ENCODE measurements at places on chromosomes 12 and 14.

DNA sequence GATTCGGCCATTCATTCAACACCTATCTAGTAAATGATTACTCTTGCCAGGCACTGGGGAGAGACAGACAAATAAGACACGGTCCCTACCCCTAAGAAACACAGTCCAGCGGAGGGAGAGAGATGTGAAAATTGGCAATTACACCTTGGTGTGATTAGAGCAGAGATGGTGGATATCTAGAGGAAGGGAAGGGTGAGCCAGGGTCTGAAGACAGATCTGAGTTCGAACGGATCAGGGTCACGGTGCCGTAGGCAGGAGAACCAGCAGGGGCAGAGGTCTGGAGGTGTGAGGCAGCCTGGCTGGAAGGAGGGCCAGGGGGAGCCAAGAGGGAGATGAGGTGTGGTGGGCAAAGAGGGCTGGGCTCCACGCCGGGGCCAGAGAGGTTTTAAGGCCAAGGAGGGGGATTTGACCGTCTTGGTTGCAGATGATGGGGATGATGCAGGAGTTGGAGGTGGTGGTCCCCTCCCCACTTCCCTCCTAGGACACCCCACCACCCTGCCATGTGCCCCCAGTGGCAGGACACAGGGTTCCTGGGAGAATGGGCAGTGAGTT is 27.1 kb downstream of the FAM222A start:
- DNase-seq = no peak

DNA sequence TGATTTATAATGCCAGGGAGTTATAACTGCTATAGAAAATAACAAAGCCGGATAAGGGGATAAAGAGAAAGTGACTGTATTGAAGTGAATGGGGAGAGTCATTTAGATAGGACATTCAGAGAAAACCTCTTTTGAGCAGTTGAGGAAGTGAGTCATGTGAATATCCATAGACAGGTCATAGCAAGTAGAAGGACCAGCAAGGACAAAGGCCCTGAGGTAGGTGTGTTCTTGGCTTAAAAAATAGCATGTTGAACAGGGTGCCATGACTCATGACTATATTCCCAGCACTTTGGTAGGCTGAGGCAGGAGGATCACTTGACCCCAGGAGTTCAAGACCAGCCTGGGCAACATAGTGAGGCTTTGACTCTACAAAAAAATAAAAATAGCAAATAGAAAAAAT is 51.5 kb upstream of the RAP1B start:
- no peak for DNase-seq

DNA sequence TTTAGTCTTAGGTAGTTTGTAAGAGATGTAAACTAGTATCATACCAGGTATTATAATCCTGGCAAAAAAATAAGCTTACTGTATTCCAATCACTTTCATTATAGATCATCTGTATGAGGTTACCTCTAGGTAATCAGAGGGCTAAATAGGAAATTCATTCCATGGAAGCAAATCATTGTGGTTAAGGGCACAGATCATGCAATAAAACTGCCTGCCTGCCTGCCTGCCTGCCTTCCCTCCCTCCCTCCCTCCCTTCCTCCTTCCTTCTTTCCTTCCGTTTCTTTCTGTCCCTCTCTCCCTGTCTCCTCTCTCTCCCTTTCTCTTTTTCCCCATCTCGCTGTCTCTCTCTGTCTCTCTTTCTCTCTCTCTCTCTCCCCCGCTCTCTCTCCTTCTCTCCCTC is 3.2 kb upstream of the CLEC9A start:
- no peak for DNase-seq

GRCh38 chr14:39488600-39488999 is 56.4 kb upstream of the FBXO33 start:
- no peak for DNase-seq

GRCh38 chr14:59210621-59211020 is 22.2 kb downstream of the DAAM1 start:
- DNase-seq = no peak

- DNase-seq = no peak
Measured at GRCh38 chr14:59306775-59307174, 118.3 kb downstream of the DAAM1 start.

- no peak for DNase-seq
Measured at GRCh38 chr12:10169104-10169503, 2.8 kb downstream of the OLR1 start.

- DNase-seq = no peak
Measured at GRCh38 chr14:71246539-71246938, 339.3 kb downstream of the PCNX1 start.

- DNase-seq = no peak
Measured at GRCh38 chr12:82723093-82723492, 36.4 kb downstream of the TMTC2 start.

GRCh38 chr14:81453166-81453766 is 53.1 kb upstream of the STON2 start:
- no peak for DNase-seq

GRCh38 chr12:116368196-116369194 is 91.0 kb upstream of the MED13L start:
- DNase-seq = no peak
